ENCODE measurements at places on chromosomes 16 and 17.

- DNase-seq = no peak
These were observed 10.6 kb upstream of the CETP start for GRCh38 chr16:56950881-56951771.

DNA sequence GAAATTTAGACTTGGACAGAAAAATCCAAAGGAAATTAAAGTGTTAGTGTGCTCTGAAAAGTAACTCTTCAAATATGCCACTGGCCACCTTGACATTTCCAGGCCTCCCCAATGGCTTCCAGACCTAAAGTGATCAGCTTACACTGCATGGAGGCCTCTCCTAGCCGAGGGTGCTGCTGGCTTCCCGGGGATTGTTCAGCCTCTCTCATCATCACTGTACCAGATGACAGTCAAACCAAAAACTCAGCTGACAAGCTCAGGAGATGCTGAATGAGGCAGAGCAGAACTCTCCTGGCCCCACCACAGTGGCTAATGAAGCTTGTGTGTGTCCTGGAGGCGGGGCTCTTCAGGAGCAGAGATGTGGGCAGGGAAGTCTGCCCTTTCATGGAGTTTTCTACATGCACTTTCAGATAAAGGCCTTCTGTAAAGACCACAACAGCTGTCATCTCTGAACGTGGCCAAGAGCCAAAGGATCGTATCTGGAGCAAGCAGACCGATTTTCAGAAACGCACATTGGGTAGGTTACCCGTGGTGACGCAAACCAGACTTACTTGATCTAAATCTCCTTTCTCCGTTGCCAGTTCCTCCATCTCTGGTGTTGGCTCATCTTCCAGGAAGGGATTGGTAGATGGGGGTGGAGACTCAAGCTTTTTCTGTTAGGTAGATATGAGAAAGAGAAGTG, 113.3 kb downstream of the VPS53 start:
- no peak for DNase-seq

DNA sequence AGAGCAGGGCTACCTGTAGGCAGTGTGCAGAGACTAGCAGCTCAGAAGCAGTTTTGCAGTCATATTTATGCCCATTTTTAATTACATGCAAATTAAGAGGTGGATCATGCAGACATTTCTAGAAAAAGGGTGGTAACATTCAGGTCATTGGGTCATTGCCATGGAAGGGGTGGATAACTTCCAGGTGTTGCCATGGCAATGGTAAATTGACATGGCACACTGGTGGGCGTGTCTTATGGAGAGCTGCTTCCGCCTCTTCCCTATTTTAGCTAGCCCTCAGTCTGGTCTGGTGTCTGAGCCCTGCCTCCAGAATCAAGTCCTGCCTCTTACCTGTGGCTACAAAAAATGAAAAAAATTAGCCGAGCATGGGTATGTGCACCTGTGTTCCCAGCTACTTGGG, 2.8 kb upstream of the DNAI2 start:
- DNase-seq = no peak

DNA sequence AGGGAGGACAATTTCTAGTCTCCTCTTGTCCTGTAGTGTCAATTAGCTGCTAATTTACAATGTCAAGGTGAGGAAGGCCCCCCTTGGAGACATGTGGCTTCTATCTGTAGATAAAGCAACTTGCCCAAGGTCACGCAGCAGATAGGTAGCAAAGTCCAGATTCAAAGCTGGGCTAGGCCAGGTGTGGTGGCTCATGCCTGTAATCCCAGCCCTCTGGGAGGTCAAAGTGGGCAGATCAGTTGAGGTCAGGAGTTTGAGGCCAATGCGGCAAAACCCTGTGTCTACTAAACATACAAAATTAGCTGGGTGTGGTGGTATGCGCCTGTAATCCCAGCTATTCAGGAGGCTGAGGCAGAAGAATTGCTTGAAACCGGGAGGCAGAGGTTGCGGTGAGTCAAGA, 11.1 kb downstream of the TRPV3 start:
- no peak for DNase-seq

DNA sequence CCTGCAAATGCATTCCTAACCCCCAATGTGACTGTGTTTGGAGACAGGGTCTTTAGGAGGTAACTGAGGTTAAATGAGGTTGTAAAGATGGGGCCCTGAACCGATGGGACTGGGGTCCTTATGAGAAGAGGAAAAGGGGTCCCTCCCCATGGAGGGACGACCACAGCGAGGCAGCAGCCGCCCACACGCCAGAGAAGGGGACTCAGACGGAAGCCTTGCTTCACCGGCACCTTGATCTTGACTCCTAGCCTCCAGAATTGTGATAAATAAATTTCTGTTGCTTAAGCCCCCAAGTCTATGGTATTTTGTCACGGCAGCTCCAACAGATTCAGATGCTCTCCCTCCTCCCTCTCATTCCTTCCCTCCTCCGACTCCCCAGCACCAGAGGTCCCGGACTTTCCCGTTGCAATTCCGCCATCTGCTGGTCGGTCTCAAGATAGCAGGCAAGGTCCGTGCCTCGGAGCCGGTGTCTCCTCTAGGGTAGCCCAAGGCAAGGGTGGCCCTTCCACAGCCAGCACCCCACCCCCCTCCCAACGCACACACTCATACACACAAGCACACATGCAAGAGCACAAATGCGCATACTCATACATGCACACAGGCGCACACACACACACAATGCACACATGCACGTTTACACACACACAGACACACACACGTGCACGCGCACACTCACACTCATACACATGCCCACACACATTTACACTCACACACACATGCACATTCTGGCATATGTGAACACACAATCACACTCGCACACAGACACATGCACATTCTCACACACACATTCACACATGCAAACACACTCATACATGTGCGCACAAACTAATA, 23.1 kb upstream of the C16orf78 start:
- DNase-seq = no peak
